CD4-positive, alpha-beta T cell treated with Interleukin-4 for 1 hour (primary cell): ENCODE measurements at places on chromosomes 2 and 18.

DNA sequence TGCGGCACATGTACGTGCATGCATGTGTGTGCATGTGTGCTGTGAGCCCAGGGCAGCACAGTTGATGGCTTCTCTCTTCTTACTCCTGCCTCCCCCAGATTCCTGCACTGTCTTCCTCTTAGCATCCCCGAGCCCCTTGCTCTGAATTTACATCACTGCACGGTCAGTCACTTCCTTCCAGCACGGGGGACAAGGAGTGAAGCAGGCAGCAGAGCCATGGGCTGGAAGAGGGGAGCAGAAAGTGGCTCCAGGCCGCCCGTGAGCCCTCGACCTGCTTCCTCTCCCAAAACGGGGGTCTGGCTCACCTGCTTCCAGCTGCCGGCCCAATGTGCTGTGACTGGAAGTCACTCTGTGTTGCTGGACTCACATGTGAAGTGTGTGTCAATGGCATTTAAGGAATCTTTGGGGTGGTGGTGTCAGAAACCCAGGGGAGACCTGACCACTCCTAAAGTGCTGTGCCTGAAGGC is 106.1 kb downstream of the FAM210A start:
- DNase-seq = no peak

DNA sequence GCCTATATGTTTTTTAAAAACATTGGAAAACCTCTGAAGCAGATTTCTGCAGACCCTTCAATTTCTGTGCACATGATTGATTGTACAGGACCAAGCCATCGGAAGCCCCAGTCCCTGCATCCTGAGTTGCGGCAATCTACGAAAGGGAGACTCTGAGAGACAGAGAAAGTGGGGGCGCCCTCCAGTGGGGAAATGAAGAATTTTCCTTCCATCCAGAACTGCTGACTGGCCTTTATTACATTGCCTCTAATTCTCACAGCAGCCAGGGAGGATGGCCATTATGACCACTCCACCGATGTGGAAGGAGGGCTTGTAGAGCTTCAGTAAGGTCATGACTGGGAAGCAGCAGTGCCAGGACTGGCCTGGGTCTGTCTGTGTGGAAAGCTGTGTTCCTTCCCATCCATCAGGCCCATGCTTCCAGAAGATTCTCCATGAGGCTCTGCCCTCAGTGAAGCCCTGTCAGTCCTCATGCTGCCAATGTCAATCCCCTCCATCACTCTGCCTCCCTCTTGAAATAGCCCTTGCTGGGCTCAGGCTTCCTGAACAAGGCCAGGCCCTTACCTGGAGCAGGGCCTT is 20.0 kb upstream of the RESP18 start:
- DNase-seq = peak; percentile 62

DNA sequence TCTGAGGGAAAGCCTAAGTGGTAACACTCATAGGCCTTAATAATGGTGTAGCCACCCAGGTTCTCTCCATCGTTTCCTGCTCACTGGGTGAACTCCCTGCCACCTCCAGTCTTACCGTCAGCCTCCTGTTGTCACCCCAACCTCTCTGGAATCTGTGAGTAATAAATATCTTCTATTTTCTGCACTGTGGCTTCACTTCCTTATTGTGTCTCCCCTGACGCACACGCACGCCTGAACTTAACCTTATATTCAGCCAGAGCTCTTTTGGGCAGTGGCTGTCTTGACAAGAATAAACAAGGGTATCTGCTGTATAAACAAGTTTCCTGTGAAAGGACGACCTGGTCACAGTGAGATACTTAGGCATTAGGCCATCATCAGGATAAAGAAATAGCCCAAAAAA is 467.2 kb downstream of the SPAG16 start:
- DNase-seq = no peak

- DNase-seq = no peak
These were observed 872.2 kb upstream of the ID2 start for GRCh38 chr2:7809640-7810039.

GRCh38 chr2:181626671-181627070 is 30.2 kb downstream of the CERKL start:
- no peak for DNase-seq

DNA sequence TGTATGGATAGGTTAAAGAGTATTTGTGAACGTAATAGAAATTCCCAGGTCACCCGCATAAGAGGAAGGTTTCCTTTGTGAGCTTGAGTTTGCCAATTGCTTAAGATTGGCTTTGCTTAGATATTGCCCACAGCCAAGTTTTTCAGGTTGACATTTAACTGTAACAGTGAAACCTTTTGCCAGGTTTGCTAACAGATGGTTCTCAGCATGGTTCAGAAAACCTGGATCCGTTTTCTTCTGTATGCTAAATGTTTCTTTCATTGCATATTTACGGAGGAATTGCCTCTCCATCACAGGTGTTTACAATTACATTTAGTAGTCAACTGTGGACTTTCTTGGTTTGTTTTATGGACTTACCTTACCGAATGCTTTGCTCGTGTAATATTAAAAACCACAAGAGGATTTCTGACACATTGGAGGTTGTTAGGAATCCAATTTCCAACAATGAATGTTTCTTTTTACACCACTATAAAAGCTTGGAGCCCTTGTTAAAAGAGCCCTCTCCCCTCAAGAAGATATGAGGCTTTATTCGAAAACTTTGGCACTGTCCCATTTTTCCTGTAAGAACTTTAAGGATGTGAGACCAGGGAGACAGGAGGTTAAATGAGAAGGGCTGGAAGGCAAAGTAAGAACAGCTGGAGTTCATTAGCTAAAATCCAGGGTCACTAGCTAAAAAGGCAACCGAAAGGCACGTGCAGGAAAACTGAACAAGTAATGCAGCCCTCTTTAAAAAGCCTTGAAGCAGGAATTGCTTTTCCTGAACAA is 7.8 kb downstream of the CDK15 start:
- no peak for DNase-seq

DNA sequence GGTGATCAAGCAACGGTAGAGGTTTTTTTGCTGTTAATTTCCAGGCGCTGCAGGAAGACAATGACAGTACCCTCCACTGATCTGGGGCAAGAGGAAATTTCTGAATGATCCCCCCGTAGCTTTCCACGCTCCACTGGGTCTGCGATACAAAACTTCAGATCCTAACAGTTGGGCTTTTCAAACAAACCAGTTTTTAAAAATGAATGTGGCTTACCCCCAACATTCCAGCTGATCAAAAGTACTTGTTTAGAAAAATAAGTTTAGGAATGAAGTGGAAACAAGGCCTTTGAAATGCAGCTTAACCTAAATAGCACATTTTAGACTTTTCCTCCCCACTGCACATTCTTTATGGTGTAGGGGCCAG is 5.7 kb downstream of the ZFP36L2 start:
- DNase-seq = no peak

DNA sequence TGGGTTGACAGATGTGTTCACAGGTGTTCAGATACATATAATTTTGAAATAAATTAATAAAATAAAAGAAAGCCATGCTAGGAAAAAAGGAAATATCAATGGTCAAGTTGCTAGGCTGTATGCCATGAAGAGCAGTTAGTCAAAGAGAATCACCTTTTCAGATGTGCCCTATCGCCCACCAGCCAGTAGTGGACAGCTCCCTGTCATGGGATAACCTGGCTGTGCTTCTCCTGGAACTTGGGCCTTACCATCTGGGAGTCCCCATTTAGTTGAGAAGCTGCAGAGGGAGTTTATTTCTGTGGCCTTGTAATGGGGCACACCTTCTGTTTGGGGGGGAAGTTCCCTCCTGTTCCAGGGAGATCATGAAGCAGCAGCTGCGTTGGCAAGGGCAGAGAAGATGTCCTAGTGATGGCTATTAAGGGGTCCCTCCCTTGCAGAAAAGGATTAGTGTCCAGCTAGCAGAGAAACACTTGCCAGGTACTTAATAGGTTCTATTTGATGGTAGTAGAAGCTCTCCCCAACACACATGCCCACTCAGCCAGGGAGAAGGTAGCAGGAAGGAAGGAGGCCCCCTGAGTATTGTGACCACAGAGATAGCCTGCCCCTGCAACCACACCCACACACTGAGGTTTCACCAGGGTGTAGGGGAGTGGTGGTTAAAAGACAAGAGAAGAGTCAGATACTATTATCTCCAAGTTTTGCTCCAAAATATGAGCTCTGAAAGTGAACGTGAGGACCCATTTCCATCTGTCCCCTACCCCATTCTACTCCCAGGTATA is 117.7 kb downstream of the B3GNT2 start:
- DNase-seq = peak; percentile 46

DNA sequence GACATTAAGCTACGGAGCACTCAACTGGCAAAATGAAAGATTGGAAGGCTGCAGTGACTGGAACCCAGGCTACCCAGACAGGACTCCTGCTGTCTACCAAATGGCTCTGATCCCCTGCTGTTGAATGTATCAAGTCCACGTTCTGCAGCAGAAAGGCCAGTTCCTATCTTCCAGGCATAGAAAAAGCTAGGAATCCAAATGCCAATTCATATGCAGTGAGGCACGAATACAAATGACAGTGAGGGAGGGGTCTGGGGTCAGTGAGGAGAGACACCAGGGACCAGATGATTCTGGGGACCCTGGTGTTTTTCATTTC is 5.3 kb downstream of the NRP2 start:
- no peak for DNase-seq

DNA sequence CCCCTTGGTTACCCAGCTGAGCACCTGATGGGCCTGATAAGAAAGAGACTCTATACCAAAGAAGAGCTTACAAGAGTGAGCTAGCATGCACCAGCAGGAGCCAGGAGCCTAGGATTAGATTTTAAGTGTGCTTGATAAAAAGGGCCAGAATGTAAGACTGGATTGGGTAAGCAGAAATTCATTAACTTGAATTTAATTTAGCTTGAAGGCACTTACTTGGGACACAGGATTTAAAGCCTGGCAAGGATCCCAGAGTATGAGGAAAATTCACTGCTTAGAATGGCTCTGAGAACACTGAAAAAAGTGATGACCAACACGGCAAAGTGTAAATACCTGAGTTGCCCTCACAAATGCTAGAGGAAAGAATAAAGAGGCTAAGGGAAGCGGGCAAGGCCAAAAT is 91.3 kb upstream of the RBBP8 start:
- no peak for DNase-seq

- DNase-seq = no peak
These were observed 902 bp downstream of the SS18 start for GRCh38 chr18:26089293-26090129.

GRCh38 chr18:70181015-70181414 is 24.5 kb downstream of the RTTN start:
- no peak for DNase-seq

DNA sequence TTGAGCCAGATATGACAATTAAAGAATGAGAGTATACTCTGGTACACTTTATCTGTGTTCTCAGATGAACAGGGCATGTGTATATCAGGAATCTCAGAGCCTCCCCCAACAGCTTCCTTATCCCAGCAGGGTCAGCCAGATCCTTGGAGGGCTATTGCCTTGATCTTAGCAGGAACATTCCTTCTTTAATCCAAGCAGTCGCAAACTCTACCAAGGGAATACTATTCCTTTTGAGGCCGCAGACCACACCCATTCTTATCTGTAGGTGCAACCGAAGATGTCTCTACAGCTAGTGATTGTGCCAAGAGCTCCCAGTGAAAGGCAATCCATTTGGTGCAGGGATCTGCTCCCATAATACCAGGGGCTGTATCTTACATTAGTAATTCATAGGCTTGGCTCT is 118.3 kb upstream of the DOK6 start:
- DNase-seq = no peak

- DNase-seq = no peak
These were observed 54.7 kb downstream of the ASAP2 start for GRCh38 chr2:9261231-9261883.

DNA sequence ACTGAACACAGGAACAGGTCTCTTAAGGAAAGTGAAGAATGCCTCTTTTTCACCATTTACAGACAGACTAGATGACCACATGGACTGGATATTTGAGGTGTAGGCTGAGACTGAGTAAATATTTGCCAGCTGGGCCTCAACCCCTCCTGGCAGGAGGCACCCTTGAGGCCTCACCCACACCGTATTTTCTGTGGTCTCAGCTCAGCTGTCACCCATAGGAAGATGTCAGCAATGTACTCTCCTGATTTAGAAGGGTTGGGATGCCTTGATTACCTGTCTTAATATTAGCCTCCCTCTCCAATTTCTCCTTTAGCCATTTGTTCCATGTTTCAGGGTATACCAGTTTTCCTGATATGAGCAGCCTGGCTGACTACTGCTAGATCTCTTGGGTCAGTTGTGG is 20.3 kb downstream of the ADCYAP1 start:
- no peak for DNase-seq

DNA sequence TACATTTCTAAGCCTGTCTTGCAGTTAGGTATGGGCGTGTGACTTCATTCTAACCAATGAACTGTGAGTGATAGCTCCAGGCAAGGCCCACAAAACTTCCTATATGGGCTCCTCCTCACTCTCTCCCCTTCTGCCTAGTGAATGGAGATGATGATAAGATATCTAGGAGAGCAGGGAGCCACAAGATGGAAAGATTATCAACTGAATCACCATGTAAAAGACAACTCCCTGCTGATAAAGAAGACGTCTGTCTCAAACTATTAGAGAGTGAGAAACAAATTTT is 237.1 kb downstream of the GPD2 start:
- DNase-seq = no peak

DNA sequence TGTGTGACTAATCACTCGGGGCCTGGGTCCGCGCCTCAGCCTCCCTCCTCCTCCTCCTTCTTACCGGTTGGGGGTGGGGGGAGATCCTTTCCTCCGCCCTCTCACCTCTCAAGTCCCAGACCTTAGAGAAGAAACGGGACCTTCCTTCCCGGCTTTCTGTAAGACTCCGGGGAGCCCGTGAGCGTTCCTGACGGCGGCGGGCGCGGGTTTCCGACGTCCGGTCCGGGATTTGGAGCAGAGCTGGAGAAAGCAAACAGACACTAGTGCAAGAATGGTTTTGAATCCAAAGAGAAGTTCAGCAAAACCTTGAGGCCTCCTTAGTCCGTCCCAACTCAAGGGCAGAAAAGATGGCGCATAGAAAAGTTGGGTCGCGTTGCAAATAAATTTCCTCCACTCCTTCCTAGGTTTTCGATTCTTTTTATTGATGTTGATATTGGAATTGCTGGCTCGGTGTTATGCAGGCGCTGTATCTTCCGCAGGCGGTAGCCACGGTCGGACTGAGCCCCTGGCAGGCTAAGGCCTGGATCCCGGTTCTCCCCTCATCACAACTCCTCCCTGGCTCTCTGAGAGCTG is 2.0 kb downstream of the DLX1 start:
- DNase-seq = peak; percentile 2

DNA sequence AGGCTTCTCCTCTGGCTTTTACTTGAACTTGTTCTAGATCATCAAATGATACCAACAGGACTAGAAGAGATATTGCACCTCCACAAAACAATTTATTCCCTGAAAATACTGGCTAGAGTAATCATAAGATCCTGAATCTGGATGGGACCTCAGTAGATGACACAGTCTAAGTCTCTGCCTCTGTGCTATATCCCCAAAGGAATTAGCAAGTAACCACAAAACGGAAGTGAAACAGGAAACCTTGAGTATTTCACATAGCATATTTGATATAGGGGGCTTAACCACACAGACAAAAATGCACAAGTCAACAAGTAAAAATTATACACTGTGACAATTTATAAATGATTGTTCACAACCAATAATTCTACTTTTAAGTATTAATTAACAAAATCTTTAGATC is 456.9 kb upstream of the TNP1 start:
- DNase-seq = no peak
